ENCODE measurements at places on chromosomes 7 and 10.

DNA sequence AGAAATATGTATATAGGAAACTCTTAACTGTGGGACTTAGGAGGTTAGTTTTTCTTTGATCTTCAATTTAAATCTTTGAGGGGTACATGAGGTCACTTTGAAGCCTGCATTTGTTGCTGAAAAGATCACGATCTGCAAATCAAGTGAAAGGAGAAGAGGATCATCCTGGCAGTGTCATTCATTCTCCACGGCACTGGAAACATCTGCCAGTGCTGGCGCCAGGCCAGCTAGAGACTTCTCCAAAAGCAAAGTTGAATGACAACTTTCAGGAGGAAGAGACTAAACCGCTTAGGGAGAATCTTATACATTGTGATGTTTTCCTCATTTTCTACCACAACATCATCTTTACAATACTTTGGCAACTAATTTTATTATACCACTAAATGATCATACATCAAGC, 42.5 kb downstream of the MRC1 start:
- DNase-seq: no peak

DNA sequence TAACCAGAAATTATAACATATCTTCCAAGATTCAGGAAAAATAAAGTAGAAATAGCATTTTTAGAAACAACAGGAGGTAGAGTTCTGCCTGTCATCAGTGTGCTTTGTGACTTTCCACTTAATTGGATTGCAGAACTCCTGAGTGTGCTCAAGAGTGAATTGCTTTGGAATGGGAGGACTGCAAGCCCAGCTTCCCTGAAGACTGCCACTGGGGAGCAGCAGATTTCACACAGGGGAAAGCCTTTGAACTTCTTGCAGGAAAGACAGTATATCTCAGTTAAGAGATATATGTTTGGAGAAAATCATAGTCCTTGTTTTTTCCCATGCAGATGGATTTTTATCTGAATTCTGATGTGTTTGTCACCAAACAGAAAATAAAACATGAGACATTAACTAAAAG, 124.5 kb downstream of the TMEM168 start:
- DNase-seq: no peak

GRCh38 chr7:95482424-95482823, 3.3 kb upstream of the ASB4 start:
- DNase-seq: no peak

GRCh38 chr10:9198611-9199010, 1144.1 kb downstream of the GATA3 start:
- DNase-seq: no peak

DNA sequence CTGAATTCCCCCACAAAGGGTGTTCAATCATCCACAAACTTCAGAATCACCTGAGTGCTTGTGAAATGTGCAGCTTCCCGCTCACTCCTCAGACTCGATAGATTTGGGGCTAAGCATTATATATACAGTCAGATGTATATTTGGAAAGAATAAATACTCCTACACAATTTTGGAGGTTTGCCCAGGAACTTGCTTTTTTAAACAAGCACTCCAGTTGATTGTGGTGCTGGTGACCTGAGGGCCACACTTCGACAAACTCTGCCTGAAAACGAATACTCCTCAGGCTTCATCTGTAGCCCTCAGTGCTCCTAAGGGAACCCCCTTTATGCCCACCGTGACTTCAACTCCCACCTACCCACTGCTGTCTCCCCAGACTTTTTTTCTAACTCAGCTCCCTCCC, 211.6 kb downstream of the INHBA start:
- DNase-seq: no peak

GRCh38 chr7:34093276-34093675, 187.9 kb downstream of the BMPER start:
- no peak for DNase-seq

- DNase-seq: no peak
Observed at GRCh38 chr10:18875477-18875876, 173.1 kb upstream of the MALRD1 start.

DNA sequence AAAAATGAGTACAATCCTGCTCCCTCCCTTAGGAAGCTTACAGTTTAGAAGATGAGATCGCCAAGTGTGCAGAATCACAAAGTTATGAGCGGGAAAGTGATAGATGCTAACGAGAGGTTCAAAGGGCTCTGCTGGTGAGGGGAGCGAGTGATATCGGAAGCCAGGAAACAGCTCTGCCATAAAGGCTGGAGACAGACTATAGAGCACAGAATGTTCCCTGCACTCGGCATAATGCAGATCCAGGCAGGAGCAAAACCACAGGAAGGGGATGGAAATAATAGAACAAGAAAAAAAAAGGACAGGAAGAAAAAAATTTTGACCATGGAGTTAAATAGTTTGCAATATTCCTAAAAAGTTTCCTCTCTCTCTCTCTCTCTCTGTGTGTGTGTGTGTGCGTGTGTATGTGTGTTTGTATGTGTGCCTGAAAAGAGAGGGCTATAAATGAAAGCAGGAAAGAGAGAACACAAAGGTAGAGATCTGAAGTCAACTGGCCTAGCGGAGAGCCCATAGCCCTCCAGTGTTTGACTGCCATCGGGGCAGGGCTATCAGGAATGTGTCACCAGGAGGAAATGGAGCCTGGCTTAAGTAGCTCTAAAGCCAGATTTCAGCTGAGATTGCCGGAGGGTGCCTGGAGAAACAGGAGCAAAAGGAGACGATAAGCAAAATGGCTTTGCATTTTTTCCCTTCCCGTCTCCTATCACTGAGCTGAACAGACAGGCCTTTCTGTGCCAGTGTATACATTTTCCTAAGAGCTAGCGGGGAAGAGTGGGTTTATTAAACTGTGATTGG, 175.8 kb upstream of the LYZL1 start:
- no peak for DNase-seq

GRCh38 chr7:144812379-144813283, 23.2 kb downstream of the TPK1 start:
- no peak for DNase-seq

Measured in suprapubic skin (tissue), 4 donors.